AG04450 (cell line): ENCODE measurements at places on chromosomes 6 and 20.

DNA sequence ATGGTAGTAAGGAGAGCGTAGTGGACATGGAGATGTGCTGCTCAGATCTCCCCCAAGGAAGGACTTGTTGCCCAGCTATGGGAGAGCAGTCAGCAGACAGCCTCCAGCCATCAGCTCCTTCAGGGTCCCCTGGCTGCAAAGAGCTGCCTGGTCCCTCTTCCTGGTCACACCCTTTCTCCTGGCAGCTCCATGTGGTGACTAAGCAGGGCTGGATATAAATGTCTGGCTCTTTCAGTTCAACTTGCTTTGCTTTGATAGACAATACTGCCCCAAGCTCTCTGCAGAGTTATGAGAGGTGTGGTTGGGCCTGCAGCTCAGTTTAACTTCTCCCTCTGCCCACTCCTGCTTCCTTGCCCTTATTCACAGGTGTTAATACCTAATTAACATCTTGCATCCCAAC lies 64.1 kb upstream of the DDR1 start:
- DNase-seq, result no peak

DNA sequence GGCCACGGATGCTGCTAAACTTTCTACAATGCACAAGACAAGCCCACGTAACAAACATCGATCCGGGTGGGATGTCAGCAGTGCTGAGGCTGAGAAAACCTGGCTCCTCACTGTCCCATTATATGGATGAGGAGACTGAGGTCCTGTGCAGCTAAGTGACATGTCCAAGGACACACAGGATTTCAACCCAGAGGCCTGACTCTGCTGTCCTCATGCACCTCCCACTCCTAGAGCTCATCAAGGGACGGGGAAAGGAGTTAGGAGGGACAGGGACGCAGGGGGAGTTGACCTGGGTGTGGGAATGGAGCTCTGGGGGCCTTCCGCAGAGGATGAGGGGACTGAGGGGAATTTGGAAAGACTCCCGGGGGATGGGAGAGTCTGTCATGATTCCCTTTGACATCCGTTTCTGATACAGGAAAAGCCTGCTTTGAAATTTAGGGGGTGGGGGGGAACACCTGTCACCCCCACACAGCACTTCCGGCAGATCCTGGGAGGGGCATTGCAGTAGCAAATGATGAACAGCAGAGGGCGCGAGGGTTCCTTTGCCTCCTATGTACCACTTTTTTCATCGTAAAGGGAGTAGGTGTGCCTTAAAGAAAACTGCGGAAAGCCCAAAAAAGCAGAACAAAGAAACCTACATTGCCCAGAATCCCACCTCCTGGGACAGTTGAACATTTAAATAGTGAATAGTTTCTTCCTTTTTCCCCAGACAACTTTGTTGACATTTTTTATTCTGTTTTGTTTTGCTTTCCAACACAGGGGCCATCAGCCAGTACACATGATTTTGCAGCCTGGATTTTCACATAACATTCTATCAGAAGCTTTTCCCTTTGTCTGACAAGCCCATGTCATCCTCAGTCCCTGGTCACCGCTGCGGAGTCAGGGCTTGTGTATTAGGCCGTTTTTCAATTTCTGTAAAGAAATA lies 48.6 kb downstream of the SLC2A10 start:
- DNase-seq, result no peak

GRCh38 chr6:110408901-110409300 lies 6.5 kb downstream of the DDO start:
- DNase-seq, result no peak

DNA sequence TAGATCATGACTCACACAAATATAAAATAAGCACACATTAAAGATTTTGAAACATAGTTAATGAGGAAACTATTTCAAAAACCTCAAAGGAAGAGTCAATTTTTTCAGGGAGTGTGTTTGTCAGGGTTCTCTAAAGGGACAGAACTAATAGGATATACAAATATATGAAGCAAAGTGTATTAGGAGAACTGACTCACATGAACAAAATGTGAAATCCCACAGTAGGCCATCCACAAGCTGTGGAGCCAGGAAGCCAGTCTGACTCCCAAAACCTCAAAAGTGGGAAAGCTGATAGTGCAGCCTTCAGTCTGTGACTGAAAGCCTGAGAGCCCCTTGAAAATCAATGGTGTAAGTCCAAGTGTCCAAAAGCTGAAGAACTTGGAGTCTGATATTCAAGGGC lies 898.0 kb upstream of the EYS start:
- DNase-seq, result no peak
